ENCODE measurements at places on chromosomes 1 and 21. TPM values are rescaled to one million over a fixed set of nuclear protein-coding genes. Genes with fewer than 3 reads are reported as not detected.

The EIF2D gene
- total RNA-seq, result 47.0 TPM

The AQP10 gene
- total RNA-seq, result 0.47 TPM

The SYNC gene
- 14.5 TPM for total RNA-seq

The COL9A2 gene
- 7.6 TPM for total RNA-seq

The TYW3 gene
- 21.6 TPM for total RNA-seq

The ATP6V1G3 gene
- total RNA-seq, result not detected

The RCAN1 gene
- total RNA-seq, result 22.9 TPM

The SLC30A7 gene
- 35.6 TPM for total RNA-seq

The KRTAP19-8 gene
- not detected for total RNA-seq

The C4BPA gene
- total RNA-seq, result 65.2 TPM

DNA sequence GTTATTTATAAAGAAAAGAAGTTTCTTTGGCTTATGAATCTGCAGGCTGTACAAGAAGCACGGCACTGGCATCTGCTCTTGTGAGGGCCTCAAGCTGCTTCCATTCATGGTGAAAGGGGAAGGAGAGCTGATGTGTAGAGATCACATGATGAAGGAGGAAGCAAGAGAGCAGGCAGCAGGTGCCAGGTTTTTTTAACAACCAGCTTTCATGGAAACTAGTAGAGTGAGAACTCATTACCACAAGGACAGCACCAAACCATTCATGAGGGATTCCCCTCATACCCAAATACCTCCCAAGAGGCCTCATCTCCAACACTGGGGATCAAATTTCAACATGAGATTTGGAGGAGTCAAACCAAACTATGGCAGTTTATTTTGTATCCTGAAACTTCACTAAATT, 85.8 kb upstream of the CAMK1G start:
- no peaks in the 10 kb centered on the region for H3K27me3 ChIP-seq
- DNase-seq, result no peak
- H3K4me3 ChIP-seq, result no peak overlapping the region
- no peaks in the 10 kb centered on the region for H3K36me3 ChIP-seq

- H3K4me3 ChIP-seq, result no peak overlapping the region
- DNase-seq, result no peak
- H3K27ac ChIP-seq, result no peak overlapping the region
- no peaks in the 10 kb centered on the region for H3K27me3 ChIP-seq
- no peaks in the 10 kb centered on the region for H3K4me1 ChIP-seq
Measured at GRCh38 chr21:36783612-36784374, 84.9 kb downstream of the SIM2 start.

- H3K27ac ChIP-seq, result no peak overlapping the region
- H3K27me3 ChIP-seq, result peaks cover under 1% of the 10 kb centered on the region
- no peak for DNase-seq
- no peaks in the 10 kb centered on the region for H3K36me3 ChIP-seq
- H3K4me3 ChIP-seq, result no peak overlapping the region
Measured at GRCh38 chr1:213651077-213651476, 336.7 kb upstream of the PROX1 start.

DNA sequence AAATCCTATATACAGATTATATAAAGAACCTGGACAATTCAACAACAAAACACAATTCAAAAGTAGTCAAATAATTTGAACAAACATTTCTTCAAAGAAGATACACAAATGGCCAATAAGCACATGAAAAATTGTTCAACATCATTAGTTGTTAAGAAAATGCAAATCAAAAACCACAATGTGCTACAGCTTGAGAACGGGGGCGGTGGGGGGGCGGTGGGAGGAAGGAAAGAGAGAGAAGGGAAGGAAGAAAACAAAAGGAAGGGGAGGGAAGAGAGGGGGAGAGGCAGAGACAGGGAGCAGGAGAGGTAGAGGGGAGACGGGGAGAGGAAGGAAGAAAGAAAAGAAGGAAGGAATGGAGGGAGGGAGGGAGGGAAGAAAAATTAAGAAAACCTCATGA, 44.1 kb downstream of the ASH1L start:
- H3K4me1 ChIP-seq, result peaks cover 7% of the 10 kb centered on the region
- H3K4me3 ChIP-seq, result no peak overlapping the region

DNA sequence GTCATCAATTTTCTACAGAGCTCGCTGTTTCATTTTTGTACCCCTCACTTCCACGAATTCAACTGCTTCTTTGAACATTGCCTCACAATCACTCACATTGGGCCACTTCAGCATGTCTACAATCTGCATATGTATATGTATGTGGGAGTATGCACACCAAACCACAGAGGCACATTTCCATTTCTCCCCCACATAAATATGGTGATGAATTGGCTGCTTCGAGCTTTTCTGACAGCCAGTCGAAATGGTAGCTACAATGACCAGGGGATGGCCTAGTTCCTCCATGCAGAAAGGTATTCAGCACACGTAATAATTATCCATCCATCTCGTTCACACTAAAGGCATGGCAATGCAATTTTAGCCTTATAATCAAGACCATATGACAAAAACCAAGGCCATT, 229.6 kb upstream of the ESRRG start:
- no peak overlapping the region for H3K27ac ChIP-seq
- no peaks in the 10 kb centered on the region for H3K27me3 ChIP-seq
- H3K4me3 ChIP-seq, result no peak overlapping the region
- DNase-seq, result no peak

- no peak for DNase-seq
- H3K36me3 ChIP-seq, result peaks cover 8% of the 10 kb centered on the region
- H3K27ac ChIP-seq, result no peak overlapping the region
- H3K27me3 ChIP-seq, result no peaks in the 10 kb centered on the region
Measured at GRCh38 chr1:30721341-30721793, 2.0 kb downstream of the MATN1 start.

- no peaks in the 10 kb centered on the region for H3K36me3 ChIP-seq
- no peaks in the 10 kb centered on the region for H3K27me3 ChIP-seq
- no peak for DNase-seq
Measured at GRCh38 chr21:16570856-16571255, 841.1 kb downstream of the USP25 start.

- peaks cover 20% of the 10 kb centered on the region for H3K4me1 ChIP-seq
- H3K27ac ChIP-seq, result no peak overlapping the region
- DNase-seq, result no peak
- H3K36me3 ChIP-seq, result no peaks in the 10 kb centered on the region
Measured at GRCh38 chr21:45125357-45125756, 51.0 kb downstream of the ADARB1 start.

DNA sequence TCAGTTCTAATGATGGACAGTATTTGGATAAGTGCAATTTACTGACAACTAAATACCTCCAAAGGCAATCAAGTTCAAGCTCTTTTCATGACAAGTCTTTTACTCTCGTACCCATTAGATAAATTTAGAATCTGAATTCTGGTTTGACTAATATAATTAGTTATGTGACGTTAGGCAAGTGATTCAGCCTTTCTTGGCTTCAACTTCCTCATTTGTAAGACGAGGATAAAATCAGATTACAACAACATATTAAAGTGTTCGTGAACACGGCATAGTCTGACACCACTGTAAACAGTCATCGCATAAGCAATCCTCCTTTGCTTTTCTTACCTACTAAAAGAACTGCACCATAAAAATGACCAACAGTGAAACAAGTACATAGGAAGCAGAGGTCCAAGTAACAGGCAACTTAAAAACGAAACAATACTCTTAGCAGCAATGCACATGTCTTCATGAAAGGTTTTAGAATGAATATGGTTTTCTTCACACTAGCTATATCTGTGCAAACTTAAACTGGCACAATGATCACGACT, 25.7 kb downstream of the COA6 start:
- no peak for DNase-seq
- H3K27ac ChIP-seq, result peak overlapping the region; percentile 15
- H3K27me3 ChIP-seq, result no peaks in the 10 kb centered on the region
- peak overlapping the region; percentile 27 for H3K4me3 ChIP-seq
- no peaks in the 10 kb centered on the region for H3K36me3 ChIP-seq

DNA sequence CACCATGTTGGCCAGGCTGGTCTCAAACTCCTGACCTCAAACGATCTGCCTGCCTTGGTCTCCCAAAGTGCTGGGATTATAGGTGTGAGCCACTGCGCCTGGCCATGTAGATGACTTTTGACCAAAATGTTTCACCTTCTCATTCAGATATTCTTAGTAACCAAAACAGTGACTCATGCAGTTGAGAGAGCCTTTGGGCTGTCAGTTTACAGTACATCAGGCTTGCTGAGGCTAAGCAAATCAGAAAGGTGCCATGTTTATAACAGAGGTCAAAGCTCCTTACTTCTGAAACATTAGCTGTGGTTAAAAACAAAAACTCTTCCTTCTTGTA, 21.0 kb downstream of the CNIH4 start:
- DNase-seq, result no peak
- H3K4me1 ChIP-seq, result peaks cover 21% of the 10 kb centered on the region
- H3K36me3 ChIP-seq, result peaks cover 75% of the 10 kb centered on the region
- H3K27me3 ChIP-seq, result no peaks in the 10 kb centered on the region
- H3K4me3 ChIP-seq, result no peak overlapping the region

DNA sequence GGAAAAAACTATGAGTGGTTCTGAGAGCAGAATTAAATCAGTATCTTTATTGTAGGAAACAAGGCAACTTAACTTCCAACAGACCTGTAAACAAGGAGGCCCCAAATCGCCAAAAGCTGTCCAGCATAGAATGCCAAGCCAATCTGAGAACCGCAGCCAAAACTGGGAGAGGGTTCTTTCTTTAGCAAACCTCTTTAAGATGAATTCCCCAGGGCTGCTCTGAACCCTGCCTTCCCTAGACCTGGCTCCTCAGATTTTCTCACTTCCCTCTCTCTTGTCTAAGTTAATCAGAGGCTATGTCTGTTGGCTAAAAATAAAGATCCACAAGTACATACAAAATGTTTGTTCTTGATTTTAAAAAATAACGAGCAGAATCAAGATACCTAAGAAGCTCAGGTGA, 141.4 kb downstream of the SMYD3 start:
- no peaks in the 10 kb centered on the region for H3K36me3 ChIP-seq
- no peak for DNase-seq

DNA sequence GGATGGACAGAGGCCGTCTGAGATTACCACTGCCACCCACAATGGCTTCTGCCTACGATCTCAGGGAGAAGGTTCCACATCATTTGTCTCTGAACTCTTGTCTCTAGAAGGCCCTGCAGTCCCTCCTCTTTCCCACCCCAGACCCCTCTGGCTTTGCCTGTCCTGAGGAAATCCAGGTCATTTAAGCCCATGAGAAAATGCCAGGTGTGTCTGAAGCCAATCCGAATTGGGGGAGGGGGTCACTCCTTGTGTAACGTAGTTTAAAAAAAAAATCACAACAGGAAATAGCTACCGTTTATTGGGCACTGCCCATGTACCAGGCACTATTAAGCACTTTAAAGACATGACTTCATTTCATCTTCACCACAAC, 7.5 kb upstream of the MYOM3 start:
- peaks cover under 1% of the 10 kb centered on the region for H3K27me3 ChIP-seq
- no peak overlapping the region for H3K4me3 ChIP-seq
- no peaks in the 10 kb centered on the region for H3K36me3 ChIP-seq
- DNase-seq, result peak; percentile 4

GRCh38 chr1:25089772-25090171, 142.5 kb downstream of the SYF2 start:
- DNase-seq, result no peak
- peaks cover 9% of the 10 kb centered on the region for H3K27me3 ChIP-seq
- H3K36me3 ChIP-seq, result no peaks in the 10 kb centered on the region

- H3K36me3 ChIP-seq, result no peaks in the 10 kb centered on the region
- peaks cover 17% of the 10 kb centered on the region for H3K4me1 ChIP-seq
- DNase-seq, result peak; percentile 84
Measured at GRCh38 chr1:27383039-27383605, at the start of gene CD164L2. Gene CD164L2, minus strand, starts transcription at chr1:27383333. Its CDS starts 94 bp downstream, at chr1:27383239.

GRCh38 chr1:172654535-172654934, 4.4 kb upstream of the FASLG start:
- H3K4me1 ChIP-seq, result no peaks in the 10 kb centered on the region
- DNase-seq, result no peak
- no peaks in the 10 kb centered on the region for H3K36me3 ChIP-seq
- no peak overlapping the region for H3K27ac ChIP-seq
